ENCODE measurements at places on chromosomes 1 and 21.

GRCh38 chr21:45583831-45584509 lies 41.7 kb upstream of the SLC19A1 start:
- ATAC-seq, result no peak

- ATAC-seq, result peak; percentile 90
These were observed 64.6 kb downstream of the SIK1 start for GRCh38 chr21:43362321-43362791.

GRCh38 chr1:104172243-104172681 lies 422.6 kb downstream of the AMY1C start:
- ATAC-seq, result no peak

GRCh38 chr1:31423418-31423947 lies 10.5 kb downstream of the SERINC2 start:
- peak; percentile 22 for ATAC-seq

GRCh38 chr1:199057322-199057721 lies 418.5 kb downstream of the PTPRC start:
- ATAC-seq, result no peak

DNA sequence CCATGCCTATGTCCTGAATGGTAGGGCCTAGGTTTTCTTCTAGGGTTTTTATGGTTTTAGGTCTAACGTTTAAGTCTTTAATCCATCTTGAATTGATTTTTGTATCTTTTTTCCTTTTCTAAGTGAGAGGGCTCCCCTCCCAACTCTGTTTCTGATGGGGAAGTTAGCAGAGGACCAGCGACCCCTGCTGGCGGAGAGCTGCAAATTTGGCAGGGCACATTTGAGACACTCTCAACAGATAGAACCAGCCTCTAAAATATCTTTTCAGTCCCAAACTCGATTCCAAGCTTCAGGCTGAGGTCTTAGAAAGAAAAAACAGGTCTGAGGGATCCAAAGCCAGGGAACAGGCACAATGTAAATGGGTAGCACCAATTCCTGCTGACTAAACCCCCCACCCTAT lies 32.5 kb downstream of the LRRC3 start:
- no peak for ATAC-seq

DNA sequence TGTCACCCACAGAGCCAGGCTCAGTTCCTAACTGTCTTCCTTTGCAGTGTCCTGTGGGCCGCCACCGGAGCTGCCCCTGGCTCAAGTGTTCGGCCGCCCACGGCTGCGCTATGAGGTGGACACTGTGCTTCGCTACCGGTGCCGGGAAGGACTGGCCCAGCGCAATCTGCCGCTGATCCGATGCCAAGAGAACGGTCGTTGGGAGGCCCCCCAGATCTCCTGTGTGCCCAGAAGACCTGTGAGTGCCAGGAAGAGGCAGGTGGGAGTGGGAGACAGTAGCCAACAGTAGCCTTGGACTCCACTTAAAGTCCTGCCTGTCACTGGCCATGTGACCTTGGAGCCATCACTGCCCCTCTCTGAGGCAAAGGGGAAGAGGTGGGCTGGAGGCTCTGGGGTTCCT lies 16.6 kb downstream of the BCAN start:
- ATAC-seq, result no peak

DNA sequence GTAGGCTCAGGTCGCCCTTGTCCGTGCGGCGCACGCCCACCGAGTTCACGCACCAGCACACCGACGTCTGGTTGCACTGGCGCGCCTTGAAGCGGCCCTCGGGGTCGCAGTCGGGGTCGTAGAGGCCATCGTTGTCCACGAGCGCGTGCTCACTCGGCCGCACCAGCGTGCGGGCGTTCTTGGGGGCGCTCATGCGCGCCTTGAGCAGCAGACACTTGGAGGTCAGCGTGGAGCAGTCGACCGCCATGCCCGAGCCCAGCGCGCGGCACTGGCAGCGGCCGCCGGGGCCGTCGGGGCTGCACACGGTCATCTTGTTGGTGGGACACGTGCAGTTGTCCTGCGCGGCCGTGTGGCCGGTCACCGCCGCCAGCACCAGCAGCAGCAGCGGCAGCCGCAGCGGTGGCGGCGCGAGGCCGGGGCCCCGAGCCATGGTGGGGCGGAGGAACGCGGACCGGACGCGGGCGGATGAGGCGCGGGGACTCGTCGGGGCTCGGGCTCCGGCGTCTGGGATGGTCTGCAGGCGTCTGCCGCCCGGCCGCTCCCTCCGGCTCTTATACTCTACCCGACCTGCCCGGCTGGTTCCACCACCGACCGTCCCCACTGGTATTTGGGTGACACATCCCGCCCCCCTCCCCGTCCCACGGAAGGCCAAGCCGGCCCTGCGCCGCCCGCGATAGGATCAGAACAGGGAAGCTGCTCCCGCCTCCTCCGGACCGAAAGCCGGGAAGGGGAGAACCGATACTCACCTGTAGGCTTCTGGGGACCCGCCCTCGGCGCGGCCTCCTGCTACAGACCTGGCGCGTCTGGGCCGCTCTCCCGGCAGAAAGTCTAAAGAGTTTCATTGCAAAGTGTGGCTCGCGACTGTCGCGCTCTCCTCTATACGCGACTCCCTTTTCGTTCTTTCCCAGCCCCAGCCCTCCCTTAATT lies at the start of gene TACSTD2:
Gene TACSTD2, minus strand, starts transcription at position 526 of the 927 bp plus-strand sequence. Its CDS starts 96 bp downstream, at position 430.
- no peak for ATAC-seq

DNA sequence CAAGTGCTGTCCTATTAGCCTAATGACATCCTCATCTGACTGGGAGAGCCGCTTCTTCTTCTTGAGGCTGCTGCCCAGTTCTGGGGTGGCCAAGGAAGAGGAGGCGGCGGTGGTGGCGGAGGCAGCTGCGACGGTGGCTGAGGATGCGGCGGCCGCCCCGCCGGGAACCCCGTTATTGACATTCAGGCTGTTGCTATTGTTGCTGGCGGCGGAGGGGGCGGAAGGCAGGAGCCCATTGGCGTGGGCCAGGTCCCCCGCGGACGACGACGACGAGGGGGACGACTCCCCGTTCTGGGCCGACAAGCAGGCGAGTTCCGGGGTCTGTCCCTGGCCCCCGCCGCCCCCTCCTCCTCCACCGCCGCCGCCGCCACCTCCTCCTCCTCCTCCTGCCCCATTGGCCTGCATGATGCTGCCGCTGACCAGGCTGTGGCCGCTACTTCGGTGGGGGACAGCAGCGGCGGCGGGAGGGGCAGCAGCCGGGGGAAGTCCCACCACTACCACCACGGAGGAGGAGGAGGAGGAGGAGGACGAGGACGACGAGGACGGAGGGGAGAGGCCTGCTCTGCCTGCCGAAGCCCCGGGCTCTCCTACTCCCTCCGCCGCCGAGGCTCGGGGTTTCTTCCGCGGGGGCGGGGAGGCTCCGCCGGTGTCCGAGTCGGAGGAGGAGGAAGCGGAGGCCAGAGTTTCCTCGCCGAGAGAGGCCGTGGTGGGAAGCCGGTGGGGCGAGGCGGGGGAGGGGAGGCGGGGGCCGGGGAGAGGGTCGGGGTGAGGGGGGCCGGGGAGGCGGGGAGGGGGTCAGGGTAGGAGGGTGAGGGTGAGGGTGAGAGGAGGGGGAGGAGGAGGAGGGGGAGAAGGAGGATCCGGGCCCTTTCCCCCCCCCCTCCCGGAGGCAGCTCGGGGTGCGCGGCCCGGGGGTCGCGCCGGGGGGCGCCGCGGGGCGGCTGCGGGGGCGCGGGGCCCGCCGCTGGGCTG lies 610 bp downstream of the WDR26 start:
- peak; percentile 2 for ATAC-seq

- ATAC-seq, result no peak
These were observed 244.4 kb downstream of the LRRIQ3 start for GRCh38 chr1:73953586-73953985.

DNA sequence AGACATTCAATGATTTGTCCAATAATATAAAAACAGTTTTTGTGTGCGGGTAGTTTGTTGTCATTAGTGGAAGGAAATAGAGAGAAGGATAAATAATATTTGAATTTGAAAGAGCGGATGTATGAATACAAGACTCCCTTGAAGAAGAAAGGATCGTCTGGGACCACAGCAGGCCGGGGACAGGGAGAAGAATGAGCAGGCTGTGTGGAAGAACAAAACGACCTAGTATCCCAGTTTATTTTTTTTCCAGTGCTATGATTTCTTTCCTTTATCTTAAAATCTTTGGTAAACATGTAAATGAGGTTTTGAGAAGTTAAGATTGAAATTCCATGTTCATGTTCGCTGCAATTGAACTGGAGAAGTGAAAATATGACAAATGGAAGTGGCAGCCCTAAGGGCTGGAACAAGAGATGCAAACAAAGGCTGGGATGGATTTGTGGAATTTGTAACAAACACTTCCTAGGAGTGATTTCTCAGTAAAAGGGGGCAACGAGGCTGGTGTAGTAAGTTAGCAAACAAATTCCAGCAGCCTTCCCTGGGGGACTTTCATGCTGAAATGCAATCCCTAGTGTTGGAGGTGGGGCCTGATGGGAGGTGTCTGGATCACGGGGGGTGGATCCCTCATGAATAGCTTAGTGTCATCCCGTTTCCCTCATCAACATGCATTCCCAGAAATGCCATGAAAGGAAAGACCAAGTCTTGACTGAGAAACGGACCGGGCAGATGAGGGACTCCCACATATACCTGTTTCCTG lies 10.2 kb upstream of the IFI16 start:
- no peak for ATAC-seq

GRCh38 chr1:157724537-157725220 lies 24.1 kb upstream of the FCRL3 start:
- peak; percentile 81 for ATAC-seq

DNA sequence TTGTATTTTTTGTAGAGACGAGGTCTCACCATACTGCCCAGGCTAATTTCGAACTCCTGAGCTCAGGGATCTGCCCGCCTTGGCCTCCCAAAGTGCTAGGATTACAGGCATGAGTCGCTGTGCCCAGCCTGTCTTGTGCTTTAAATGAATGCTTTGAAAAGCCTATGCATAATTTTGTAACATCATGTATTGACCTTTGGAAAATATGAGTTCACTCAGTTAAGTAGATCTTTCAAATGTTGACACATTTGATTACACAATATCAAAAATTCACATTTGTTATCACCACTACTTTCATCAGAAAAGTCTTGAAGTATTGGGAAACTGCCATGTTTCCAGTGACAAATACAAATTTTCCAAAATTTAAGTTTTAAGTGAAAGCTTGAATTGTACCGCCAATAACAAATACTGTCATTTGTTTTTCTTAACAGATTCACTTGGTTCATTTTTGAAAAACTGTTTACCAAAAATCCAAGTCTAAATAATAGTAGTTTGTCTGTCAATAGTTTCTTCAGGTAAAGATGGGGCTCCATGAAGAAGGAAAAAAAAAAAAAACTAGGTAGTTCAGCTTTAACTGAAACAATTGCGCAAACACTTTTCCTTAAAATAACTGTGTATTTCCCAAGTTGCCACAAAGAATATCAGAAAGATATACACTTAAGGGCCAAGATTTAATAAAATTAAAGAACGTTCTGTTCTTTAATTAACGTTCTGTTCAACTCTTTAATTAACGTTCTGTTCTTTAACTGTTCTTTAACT lies 233.2 kb upstream of the NR5A2 start:
- no peak for ATAC-seq

GRCh38 chr1:66168948-66169671 lies 364.8 kb upstream of the SGIP1 start:
- ATAC-seq, result no peak

DNA sequence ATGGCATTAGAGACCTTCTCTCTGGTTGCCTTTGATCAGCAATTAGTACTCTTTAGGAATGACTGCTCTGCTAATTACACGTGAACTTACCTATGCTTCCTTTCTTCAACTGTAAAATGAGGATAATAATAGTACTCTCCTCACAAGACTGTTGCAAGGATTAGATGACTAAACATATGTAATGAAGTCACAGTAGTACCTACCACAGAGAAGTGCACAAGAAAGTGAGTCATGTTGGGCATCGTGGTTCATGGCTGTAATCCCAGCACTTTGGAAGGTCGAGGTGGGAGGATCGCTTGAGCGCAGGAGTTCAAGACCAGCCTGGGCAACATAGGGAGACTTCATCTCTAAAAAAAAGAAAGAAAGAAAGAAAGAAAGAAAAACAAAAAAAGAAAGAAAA lies 68.1 kb upstream of the AK4 start:
- ATAC-seq, result no peak

DNA sequence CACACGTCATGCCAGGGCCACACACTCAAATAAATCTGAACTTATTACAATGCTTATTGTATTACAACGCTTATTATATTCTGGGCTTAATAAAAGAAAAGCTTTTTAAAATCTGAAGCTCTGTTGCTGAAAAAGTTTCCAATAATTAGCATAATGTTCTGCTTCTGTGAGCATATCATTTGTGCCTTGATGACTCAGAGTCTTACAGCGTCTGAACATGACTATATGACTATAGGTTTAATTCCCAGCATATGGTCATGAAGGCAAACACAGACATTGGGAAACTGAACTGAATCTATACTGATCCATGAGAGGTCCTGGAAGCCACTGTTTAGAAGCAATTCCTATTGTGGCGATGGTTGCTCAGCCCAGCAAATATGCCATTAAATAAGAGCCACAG lies 66.3 kb downstream of the SIM2 start:
- ATAC-seq, result no peak

DNA sequence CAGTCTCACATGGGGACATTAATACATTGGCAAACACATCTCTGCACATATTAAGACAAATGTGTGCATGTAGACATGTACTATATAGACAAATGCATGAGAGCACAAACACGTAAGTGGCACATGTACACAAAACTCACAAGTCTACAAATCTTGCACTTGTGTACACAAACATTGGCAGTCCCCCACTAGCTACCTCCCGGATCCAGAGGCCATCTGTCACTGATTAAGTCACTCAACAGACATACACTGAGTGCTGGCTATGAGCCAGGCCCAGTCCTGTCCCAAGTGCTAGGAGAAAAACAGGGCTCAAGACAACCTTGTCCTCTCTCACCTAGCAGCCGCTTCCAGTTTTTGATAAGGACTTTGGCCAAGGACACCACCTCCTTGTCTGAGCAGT lies 7.0 kb downstream of the TCEA3 start:
- no peak for ATAC-seq

GRCh38 chr21:44428281-44428960 lies 26.9 kb upstream of the LRRC3 start:
- ATAC-seq, result no peak
